ENCODE measurements at places on chromosomes 16 and 17.

DNA sequence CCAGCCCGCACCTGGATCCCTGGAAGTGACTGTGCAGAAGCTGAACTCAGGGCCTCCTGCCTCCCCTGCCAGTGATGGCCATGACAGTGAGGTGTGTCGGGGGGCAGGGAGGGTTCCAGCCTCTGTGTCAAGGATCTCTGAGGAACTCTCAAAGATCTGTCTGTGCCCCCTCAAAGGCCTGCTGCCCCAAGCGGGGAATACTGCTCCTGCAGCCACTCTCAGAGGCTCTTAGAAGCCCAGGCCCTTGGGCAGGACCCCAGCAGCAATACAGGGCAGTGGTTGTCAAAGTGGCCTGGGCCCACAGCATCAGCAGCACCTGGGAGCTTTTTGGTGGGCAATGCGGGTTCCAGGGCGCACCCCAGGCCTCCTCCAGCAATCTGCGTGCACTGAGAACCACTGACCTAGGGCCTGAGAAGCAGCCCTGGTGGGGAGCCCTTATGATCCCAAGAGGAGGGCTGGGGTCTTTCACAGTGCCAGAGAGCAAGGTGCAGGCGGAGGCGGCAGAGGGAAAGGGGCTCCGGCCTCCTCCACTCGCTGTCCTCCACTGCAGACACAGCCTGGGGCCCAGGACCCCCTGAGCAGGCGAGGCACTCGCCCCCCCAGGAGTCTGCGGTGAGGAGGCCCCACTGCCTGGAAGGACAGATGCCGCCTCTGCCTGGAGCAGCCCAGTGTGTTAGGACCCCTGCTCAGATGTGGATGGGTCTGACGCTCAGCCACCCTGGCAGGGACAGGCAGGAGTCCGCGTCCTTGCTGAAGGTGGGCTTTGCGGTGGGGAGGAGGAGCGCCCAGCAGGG, 42.1 kb downstream of the ENGASE start:
- no peak overlapping the region for H3K4me3 ChIP-seq
- no peak overlapping the region for H3K27ac ChIP-seq
- DNase-seq: no peak
- peaks cover 79% of the 10 kb centered on the region for H3K27me3 ChIP-seq

DNA sequence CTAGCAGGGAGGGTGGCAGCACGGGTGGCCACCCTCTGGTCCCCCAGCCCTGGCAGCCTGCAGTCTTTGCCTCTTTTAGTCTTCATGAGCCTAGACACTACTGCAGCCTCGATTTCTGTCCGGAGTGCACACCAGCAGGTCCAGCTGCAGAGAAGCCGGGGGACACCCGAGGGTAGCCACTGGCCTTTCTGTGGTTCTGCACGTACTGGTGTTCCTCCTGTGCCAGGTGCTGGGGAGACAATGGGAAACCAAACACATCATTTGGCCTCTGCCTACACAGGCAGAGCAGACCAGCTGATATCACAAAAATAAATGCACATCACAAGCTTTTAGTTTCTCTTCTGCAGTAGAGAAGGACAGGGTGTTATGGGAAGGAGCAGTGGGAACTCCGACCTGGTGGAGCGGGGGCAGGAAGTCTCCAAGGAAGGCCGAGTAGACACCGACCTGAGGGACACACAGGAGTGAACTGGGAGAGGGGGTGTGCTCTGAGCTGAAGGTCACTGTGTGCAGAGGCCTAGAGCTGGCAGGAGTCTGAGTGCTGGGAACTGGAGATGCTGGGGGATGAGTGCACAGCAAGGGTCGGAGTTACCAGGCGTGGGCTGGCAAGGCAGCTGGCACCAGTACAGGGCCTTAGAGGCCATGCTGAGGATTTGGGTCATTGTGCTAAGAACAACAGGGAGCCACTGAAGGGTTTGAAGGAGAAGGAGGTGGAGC, 23.1 kb downstream of the GPT2 start:
- no peak overlapping the region for H3K27ac ChIP-seq
- H3K27me3 ChIP-seq: no peaks in the 10 kb centered on the region
- DNase-seq: no peak
- peaks cover 61% of the 10 kb centered on the region for H3K36me3 ChIP-seq
- H3K4me3 ChIP-seq: no peak overlapping the region
- no peaks in the 10 kb centered on the region for H3K4me1 ChIP-seq

GRCh38 chr16:88295671-88296436, 86.9 kb upstream of the ZNF469 start:
- H3K4me1 ChIP-seq: peaks cover 20% of the 10 kb centered on the region
- H3K27me3 ChIP-seq: no peaks in the 10 kb centered on the region
- peak; percentile 69 for DNase-seq
- no peaks in the 10 kb centered on the region for H3K36me3 ChIP-seq

GRCh38 chr16:50538411-50539052, 9.7 kb upstream of the NKD1 start:
- no peaks in the 10 kb centered on the region for H3K36me3 ChIP-seq
- H3K4me1 ChIP-seq: peaks cover 13% of the 10 kb centered on the region
- H3K27ac ChIP-seq: peak overlapping the region; percentile 83
- no peaks in the 10 kb centered on the region for H3K27me3 ChIP-seq
- DNase-seq: peak; percentile 86
- no peak overlapping the region for H3K4me3 ChIP-seq

DNA sequence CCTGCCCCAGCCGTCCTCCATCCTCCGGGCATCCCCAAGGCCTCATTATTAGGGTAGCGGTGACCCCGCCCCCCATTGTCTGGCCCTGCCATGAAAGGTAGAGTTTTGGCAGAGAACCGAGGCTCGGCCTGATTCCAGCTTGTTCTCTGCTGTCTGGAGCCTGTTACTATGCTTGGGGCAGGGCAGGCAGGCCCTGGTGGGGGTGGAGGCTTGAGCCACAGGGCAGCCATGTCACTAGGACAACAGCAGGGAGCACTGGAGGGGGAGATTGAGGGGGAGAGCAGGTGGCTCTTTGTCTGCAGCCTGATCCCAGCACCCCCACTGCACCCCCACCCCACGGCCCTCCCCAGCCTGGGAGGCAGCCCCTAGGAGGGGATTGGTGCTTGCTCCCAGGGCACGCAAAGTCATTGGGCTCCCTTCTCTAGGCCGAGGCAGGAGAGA, 15.4 kb downstream of the RHBDL3 start:
- H3K27me3 ChIP-seq: no peaks in the 10 kb centered on the region
- H3K36me3 ChIP-seq: no peaks in the 10 kb centered on the region
- no peak overlapping the region for H3K27ac ChIP-seq

GRCh38 chr17:76270770-76271668, 5.9 kb downstream of the UBALD2 start:
- H3K4me1 ChIP-seq: peaks cover 22% of the 10 kb centered on the region
- no peak overlapping the region for H3K27ac ChIP-seq
- peaks cover 21% of the 10 kb centered on the region for H3K36me3 ChIP-seq
- no peak for DNase-seq
- no peaks in the 10 kb centered on the region for H3K27me3 ChIP-seq
